NCI-H226 (cell line): ENCODE measurements at places on chromosomes 13 and 19.

DNA sequence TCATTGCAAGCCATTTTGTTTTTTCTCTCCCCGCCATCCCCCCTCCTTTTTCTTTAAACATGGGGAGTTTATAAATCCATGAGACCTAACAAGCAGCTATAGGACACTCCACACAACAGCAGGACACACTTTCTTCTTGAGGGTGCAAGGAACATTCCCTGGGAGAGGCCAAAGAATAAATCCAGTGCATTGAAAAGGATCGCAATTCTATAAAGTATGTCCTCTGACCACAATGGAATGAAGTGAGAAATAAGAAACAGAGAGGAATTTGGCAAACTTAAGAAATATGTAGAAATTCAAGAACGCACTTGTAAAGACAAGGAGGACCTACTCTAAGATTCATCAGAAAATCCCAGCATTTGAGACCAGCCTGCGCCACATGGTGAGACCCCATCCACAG, 11.9 kb downstream of the KLF2 start:
- DNase-seq = no peak

GRCh38 chr19:49390929-49391359, 2.9 kb downstream of the KASH5 start:
- no peak for DNase-seq

DNA sequence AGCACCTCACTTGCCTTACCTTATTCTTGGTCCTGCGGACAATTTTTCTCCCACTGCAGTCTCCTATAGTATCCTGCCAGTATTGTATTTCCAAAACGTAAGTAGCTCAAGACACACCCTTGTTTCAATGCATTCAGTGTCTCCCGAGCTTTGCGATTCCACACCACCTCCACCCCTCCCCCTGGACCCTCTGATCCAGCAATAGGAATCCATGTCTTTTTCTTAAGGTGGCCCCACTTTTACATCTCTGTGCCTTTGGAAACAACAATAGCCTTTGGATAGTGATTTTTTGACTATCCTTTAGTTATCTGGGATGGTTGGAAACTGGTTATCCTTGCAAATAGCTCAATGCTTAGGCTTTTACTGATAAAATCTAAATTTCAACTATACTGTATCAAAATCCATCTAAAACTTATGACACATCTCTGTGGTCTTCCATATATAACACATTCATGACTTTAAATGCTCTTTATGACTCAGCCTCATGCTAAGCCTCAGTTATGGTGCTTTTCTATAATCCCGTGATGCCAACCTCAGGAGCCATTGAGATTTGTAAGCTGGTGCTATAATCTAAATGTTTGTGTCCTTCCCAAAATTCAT, 27.1 kb downstream of the FAM216B start:
- DNase-seq = no peak

- no peak for DNase-seq
These were observed 704 bp downstream of the CHST8 start for GRCh38 chr19:33622505-33622808.

DNA sequence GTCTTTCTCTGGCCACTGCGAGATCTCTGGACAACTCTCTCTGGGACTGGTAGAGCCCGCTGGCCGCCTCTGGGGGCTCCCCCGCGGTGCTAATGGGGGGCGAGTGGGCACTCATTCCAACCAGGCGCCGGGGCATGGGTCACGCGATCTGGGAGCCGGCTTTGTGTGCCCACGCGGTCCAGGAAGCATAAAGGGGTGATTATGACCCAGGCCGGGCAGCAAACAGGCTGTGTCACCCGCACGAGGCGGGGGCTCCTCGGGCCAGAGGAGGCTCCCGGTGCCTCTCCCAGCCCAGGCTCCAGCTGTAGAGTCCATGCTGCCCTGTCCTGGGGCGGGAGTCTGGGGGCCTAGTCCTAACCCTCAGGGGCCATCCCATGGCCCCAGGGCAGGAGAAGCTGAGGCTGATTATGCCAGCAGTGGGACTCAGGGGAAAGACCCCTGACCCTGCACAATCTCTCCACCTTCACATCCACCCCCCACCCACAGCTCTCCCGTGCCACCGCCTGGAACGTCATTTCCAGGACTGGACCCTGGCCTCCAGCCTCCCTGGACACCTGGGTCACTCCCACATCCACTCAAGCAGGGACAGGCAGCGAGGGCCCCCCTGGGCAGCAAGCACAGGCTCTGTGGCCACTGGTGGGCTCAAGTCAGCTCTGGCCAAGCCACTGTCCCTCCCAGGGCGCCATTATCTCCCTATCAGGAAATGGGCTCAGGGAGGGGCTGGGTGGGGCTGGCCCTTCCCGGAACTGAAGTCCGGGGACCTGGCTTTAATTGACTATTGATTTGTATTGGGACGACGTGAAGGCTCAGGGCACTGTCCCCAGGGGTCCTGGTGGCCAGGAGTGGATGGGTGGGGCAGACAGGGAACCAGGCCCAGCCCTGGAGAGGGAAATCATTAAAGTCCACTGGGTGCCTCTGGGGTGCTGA, 50.0 kb downstream of the PTPRS start:
- DNase-seq = no peak
